ENCODE measurements at places on chromosomes 12 and 14. TPM values are rescaled to one million over a fixed set of nuclear protein-coding genes. Genes with fewer than 3 reads are reported as not detected.
A peak's percentile ranks its signal among the peaks of the same experiment; 100 is the strongest.

DNA sequence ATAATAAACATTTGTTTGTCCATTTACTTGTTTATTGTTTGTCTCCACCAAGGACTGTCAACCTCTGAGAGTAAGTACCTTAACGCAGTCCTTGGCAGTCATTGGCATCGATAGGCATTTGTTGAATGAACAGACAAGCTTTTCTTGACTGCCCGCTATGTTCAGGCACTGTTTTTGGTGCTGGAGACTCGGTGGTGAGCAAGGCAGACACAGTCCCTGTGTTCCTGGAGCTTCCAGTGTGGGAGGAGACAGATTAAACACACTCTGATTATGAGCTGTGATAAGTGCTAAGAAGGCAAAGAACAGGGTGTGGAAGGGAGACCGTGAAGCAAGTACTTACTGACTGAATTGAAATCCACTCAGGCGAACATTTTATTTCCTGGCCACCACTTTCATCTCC is 1.2 kb downstream of the ATP6V0A2 start:
- H3K27me3 ChIP-seq, result no peaks in the 10 kb centered on the region
- no peak overlapping the region for H3K27ac ChIP-seq
- peak overlapping the region; percentile 87 for H3K4me3 ChIP-seq
- peaks cover 5% of the 10 kb centered on the region for H3K4me1 ChIP-seq

PTGER2 gene
- 19.2 TPM for total RNA-seq

- no peaks in the 10 kb centered on the region for H3K36me3 ChIP-seq
- no peaks in the 10 kb centered on the region for H3K27me3 ChIP-seq
- H3K4me1 ChIP-seq, result no peaks in the 10 kb centered on the region
- no peak overlapping the region for H3K4me3 ChIP-seq
- H3K27ac ChIP-seq, result no peak overlapping the region
Observed at GRCh38 chr12:105733579-105733978, 403.1 kb downstream of the C12orf75 start.

KLRK1 gene
- total RNA-seq, result 2.6 TPM

GRCh38 chr12:64685050-64685449 is 74.2 kb downstream of the GNS start:
- H3K36me3 ChIP-seq, result peaks cover 43% of the 10 kb centered on the region
- H3K4me1 ChIP-seq, result peaks cover 3% of the 10 kb centered on the region
- no peaks in the 10 kb centered on the region for H3K27me3 ChIP-seq
- H3K27ac ChIP-seq, result no peak overlapping the region

KCNC2 gene
- not detected for total RNA-seq

GRCh38 chr12:6852651-6853354 is 853 bp downstream of the USP5 start:
- no peaks in the 10 kb centered on the region for H3K27me3 ChIP-seq
- peak overlapping the region; percentile 96 for H3K27ac ChIP-seq
- no peak for DNase-seq
- no peaks in the 10 kb centered on the region for H3K36me3 ChIP-seq
- peak overlapping the region; percentile 62 for H3K4me3 ChIP-seq
